Thoracic aorta (tissue), 2 donors: ENCODE measurements at places on chromosomes 11 and 22.

- peak; percentile 40 for DNase-seq
Measured at GRCh38 chr11:69948256-69949141, 129.3 kb upstream of the FGF3 start.

DNA sequence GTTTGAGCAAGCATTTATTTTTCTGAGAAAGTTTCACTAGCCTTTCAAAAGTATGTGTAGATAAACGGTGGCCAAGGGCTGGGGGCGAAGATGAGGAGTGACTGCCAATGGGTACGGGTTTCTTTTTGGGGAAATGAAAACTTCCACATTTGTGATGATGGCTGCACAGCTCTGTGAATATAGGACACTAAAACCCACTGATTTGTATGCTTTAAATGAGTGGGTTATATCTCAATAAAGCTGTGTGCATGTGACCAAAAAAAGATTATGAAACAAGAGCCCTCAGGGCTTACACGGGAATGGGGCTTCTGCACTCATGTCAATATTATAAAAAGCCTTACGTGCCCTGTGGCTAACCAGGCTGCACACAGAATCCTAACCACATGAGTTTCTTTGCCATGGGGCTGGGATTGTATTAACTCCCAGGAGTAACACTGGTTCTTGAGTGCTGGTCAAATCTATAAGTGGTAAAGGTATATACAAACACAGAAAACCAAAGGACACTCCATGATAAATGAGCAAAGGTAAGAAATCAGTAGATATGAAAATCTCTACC is 31.3 kb downstream of the ABCC8 start:
- DNase-seq = no peak

- no peak for DNase-seq
Measured at GRCh38 chr22:43731988-43732387, 80.1 kb downstream of the EFCAB6 start.

DNA sequence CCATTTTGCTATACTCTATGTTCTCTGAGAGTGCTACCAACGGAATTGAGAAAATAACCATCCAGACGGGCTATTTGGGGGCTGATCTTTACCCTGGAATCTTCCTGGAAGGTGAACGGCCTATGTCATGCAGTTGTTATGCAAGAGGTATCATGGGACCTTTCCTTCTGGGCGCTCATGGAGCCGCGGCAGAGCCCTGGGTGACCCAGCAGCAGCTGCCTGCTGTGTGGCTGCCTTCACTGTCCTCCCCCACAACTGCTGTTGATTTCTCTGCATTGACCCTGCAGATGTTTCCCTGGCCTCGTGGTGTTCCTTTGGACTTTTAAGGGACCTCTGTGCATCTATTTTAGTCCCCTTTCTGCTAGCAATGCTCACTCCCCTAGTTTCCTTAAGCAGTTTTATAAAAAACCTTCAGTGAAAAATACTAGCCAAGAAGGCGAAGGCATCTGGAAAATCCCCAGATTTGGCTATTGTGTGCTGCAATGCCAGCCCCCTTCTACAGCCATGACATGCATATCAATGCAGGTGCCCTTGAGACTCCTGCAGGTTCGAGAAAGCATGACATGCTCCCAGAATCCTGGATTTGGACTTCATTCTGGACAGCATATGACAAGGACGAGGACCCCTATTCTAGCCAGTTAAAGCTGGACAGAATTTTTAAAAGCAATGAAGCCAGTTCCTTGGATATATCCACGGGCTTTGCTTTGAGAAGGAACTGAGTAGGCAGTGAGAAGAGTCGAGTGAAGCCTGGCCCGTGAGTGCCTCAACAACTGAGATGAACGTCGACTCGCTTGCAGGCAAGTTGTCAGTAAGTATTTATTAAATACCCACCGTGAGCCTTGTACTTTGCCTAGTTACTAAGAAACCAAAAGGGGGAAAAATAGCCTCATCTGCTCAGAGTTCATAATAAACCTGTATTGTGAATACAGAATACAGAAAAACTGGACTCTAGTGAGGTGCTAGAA is at the start of gene SLC25A18:
Gene SLC25A18, plus strand, starts transcription at position 593 of the 965 bp plus-strand sequence. CDS start 16,447 bp downstream, outside the sequence.
- no peak for DNase-seq

GRCh38 chr11:126878913-126879482 is 121.6 kb downstream of the KIRREL3 start:
- no peak for DNase-seq

- no peak for DNase-seq
Measured at GRCh38 chr11:71140206-71140919, 112.0 kb downstream of the SHANK2 start.
